ENCODE measurements at places on chromosomes 2 and 18.

- DNase-seq, result no peak
Observed at GRCh38 chr2:122478771-122479170, 723.3 kb downstream of the TSN start.

GRCh38 chr18:31303771-31304170, 14.2 kb upstream of the DSG1 start:
- DNase-seq, result no peak

- no peak for DNase-seq
Observed at GRCh38 chr2:14285812-14286211, 346.7 kb upstream of the LRATD1 start.

DNA sequence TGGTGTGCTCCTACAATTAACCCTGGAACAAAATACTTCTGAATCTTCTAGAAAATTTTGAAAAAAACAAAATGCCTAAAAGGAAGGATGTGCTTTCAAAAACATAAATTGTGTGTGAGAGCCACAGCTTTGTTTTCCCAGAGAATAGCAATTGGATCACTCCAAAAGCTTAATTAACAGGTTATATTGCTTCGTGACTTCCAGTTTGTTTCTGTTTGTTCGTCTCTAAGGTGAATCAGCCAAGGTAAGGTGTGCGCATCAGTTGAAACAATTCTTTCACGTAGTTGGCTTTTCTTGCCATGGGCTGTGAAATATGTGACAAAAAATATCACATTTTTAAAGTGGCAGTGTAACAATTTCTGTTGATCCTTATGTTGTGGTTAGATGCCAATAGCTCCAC, 90.3 kb upstream of the BARD1 start:
- no peak for DNase-seq

DNA sequence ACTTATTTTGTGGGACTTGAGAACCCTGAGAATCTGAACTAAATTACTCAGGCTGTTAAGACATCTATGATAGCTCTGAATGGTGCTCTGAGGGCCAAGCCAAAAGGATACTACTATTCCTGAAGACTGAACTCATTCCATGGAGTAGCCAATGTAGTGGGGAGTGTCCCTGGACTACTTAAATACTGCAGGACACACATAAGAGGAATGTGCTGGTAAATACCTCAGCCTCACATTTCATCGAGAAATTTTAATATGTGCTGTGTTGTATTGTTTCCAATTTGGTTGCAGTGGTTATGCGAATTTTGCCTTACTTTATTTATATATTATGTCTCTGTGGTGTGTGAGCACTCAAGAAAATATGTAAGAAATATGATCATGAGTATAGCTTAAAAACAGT, 264.4 kb upstream of the FIGN start:
- DNase-seq, result no peak
